ENCODE measurements at places on chromosomes 7 and 10.

- no peak for DNase-seq
Observed at GRCh38 chr7:755413-755805, 28.3 kb upstream of the PRKAR1B start.

- peak; percentile 17 for DNase-seq
Observed at GRCh38 chr7:30510124-30511075, 5.8 kb upstream of the GGCT start.

DNA sequence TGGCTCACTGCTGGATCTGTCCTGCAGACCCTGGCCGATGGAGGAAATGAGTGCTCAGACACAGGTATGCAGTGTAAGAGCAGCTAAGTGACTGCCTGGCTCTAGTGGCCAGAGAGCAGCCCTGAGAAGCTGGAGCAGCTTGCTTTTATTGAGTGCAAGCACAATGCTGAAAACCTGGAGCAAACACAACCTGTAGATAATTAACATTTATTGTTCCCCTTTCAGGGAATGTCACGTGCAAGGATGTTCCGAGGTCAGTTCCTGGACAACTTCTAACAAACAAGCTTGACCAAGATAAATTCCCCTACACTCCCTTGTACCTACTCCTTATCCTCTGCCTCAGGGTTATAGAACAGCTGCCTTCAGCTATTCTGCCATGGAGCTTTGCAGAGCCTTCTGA lies 31.3 kb downstream of the DDC start:
- no peak for DNase-seq

GRCh38 chr10:124035306-124035927 lies 58.0 kb downstream of the CHST15 start:
- no peak for DNase-seq

- DNase-seq, result no peak
Observed at GRCh38 chr7:98034081-98035035, 44.4 kb upstream of the OCM2 start.

GRCh38 chr7:92375013-92375412 lies 72.3 kb upstream of the GATAD1 start:
- DNase-seq, result no peak

DNA sequence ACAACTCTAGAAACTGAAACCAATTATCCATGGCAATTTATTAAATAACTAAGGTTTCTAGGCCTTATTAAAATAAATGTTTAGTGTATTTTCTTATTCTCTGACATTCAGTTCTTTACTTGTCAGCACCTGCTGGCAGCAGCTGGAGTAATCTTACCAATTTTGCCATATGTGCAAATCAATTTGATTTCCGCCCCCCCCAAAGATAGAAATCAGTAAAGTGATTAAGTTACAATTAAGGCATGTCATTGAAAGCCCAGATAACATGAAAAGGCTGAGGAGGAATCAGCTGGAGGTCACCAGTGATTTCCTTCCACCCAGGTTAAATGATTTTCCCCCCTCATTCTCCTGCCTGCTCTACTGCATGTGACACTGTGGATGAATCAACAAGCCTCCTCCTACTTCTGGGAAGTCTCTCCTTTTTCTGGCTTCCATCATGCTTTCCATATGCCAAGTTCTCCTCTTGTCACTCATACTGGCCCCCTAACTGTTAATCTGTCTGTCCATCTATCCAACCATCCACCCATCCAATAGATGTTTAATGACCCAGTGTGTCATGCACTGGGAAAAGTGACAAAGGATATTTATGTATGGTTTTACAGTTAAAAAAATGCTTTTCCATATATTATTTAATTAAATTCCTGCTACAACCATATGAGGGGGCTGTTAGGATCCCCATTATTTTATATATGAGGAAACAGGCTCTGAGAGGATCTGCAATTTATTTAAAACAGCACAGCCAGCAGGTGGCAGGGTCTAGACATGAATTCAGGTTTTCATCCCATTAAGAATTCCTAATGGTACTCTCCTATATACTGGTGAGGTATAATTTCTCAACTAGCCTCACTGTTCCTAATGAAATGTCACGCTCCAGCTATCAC lies 116.5 kb downstream of the ATXN7L1 start:
- DNase-seq, result peak; percentile 13

- DNase-seq, result no peak
Observed at GRCh38 chr10:1209355-1209979, 153.3 kb downstream of the WDR37 start.

GRCh38 chr7:22190736-22191135 lies 166.2 kb downstream of the RAPGEF5 start:
- DNase-seq, result no peak

GRCh38 chr7:75850235-75850634 lies 28.6 kb upstream of the RHBDD2 start:
- no peak for DNase-seq

DNA sequence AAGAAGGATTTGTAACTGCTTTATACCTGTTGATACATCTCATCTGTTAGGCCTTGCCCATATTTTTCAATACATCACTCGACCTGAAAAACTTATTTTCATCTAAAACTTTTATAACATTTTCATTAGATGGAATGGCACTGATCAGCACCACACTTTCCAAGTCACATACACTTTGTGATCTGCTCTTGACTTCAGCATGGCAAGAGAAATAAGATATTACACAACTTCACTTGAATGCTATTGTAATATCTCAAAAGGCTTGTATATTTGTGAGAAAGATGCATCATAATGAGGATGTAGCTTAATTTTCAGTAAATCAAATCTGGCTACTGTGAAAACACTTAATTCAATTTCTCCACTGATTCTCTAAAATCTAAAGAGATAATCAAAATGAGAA lies 126.2 kb downstream of the MICU1 start:
- DNase-seq, result no peak

DNA sequence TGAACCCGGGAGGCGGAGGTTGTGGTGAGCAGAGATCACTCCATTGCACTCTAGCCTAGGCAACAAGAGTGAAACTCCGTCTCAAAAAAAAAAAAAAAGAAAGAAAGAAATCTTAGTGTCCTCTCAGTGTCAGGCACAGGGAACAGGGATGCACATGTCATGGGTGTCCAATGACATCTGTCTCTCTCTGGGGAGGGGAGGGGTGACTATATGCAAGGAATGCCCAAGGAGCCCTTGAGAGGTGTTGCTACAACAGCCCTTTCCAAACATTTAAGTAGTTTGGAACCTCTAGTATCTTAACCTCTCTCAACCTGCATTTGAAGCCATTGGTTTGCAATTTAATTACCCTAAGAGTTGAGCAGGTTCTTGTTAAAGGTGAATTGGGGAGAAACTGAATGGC lies 28.9 kb downstream of the PDLIM1 start:
- no peak for DNase-seq

DNA sequence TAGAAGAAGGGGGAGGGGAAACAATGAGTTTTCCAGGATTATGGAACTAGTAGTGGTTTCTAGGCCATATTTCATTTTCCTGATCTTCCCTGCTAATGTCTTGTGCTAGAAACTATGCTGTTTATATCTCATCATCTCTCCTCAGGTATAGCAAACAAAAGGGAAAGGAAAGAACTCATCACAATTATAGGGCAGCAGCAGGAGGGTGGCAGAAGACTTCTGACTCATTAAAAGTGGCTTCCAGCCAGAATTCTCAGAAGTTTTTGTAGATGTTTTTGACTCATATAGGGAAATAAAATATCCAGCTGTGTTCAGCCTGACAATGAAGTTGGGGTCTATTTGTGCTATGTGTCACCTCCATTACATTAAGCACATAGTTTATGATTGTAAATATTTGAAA lies 6.5 kb downstream of the AHR start:
- no peak for DNase-seq

- no peak for DNase-seq
Observed at GRCh38 chr10:15262036-15262713, 93.7 kb upstream of the NMT2 start.

GRCh38 chr7:87739306-87739705 lies 111.1 kb downstream of the RUNDC3B start:
- DNase-seq, result no peak

- DNase-seq, result no peak
Observed at GRCh38 chr7:16564023-16564380, 37.4 kb downstream of the LRRC72 start.

GRCh38 chr7:28723336-28723735 lies 234.8 kb downstream of the TRIL start:
- DNase-seq, result no peak

- no peak for DNase-seq
Observed at GRCh38 chr10:22766693-22767092, 52.3 kb upstream of the PIP4K2A start.

DNA sequence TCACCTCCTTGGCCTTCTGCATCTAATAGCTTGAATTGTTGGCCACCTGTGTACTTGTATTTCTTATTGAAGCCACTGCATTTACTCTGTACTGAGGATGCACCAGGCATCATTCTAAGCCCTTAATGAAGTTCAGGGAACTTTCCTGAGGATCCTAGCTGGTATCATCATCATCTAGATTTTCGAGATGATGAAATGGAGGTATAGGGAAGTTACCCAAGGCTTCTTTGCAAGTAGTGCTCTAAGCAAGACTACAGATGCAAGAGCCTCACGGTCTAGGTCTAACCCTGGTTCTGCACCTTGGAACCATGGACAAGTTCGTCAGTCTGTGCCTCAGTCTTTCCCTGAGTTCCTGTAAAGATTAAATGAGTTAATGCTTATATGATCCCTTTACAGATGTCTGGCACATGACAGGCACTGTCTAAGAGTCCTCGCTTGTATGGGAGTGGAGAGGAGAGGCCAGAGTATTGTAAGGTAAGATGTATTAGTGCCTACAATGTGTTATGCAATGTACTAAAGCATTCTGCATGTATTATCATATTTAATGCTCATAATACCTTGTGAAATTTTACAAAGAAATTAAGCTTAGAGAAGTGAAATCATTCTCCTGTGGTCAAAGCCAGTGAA lies 145.1 kb downstream of the KCNMA1 start:
- no peak for DNase-seq

DNA sequence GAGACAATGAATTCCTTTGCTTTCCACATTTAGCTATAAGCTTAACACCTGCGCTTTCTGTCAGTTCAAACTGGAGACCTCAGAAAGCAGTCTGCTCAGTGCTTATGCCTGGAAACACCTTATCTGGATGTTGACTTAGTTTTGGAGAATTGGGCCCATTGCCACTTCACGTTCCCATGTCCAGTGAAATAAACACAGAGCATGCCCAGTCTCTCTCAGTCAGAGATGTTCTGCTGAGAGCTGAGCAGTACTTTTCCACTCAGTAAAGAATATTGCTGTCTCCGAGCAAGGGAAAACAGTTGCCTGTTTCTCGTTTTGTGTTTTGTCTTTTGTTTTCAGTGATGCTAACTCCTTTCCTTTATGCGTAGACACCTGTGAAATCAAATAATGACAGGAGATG lies 83.2 kb upstream of the PRR15 start:
- no peak for DNase-seq

DNA sequence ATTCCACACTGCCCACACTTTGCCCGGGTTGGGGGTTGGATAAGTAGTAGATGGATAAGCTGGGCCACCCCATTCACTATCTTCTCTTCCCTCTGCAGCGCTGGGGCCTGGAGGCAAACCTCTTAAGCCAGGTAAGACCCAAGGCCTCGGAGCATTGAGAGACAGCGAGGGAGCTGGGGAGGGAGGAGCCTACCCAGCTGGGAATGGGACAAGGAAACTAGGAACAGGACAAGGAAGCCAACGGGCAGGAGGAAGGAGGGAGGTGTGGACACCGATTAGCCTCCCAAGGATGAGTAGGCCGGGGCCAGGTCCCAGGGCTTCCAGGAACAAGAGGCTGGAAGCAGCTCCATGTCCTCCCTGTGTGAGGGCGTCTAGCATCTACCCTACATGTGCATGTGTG lies 9.6 kb downstream of the ELN start:
- no peak for DNase-seq

GRCh38 chr7:139992353-139993044 lies 70.3 kb downstream of the PARP12 start:
- no peak for DNase-seq

DNA sequence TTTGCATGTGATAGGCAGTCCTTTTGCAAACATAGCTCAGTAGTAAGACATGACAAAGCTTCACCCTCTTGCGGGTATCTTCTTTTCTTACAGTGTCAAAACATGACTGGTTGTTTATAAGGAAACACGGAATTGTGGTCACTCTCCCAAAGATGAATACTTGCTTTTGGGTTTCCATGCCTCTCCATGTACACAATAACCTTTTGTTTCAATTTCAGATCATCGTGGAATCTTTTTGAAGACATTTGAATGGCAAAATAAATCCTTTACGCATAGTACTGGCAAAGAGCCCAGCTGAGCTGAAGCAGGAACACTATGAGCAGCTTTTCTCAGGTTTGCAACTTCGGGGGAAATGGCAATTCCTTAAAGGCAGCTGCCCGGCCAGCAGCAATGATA lies 156.8 kb upstream of the FRMD4A start:
- no peak for DNase-seq

- no peak for DNase-seq
Observed at GRCh38 chr7:74587435-74588126, 69.9 kb upstream of the GTF2I start.

DNA sequence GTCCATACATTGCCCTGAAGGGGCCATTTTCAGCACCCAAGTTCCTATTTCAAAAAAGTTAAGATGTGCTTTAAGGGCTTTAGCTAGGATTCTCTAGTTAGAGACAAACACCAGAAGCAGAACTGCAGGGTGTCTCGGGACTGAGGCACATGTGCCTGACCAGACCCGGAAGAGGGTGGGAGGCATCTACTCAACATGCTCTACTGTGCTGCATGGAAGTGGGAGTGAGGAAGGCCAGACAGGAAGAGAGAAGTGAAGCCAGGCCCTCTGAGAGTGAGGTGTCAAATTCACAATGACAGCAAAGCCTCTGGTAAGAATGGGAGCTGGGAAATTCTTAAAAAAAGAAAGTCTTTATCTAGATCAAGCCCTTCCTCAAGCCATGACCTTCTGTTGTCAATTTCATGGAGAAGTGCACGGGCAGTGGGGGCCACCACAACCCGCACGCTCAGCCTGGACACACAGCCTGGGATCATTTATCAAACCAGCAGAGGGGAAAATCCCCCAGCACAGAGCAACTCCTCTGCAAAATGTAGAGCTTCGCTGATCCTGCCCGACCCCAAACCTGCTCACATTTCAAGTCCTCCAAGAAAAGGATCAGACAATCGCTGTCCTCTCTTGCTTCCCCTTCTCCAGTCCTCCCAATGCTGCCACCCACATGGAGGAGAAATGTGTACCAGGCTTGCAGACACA lies 38.7 kb downstream of the PLXNA4 start:
- DNase-seq, result no peak

DNA sequence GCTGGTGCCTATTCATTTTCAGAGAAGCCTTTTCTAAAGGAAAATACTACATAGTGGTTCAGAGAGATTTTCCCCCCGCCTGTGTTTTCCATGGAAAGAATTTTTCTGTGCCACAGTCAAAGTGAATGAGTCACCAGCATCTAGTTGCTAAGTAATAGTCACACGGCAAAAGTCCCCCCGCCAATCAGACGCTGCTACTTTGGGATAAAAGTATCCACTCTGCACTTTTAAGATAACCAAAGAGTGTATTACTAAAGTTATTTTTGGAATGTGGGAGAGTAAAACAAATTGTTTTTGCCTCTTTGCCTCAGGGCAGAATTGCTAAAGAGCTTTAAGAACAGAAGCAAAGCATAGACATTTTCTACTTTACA lies 23.5 kb downstream of the ABLIM1 start:
- no peak for DNase-seq

GRCh38 chr10:131892806-131893675 lies 7.8 kb upstream of the PPP2R2D start:
- DNase-seq, result no peak

GRCh38 chr7:116797612-116798011 lies 64.8 kb upstream of the CAPZA2 start:
- DNase-seq, result no peak

Data from activated CD4-positive, alpha-beta T cell treated with anti-CD3 and anti-CD28 coated beads, Interleukin-2, amount 50 U/mL, for 1 hour (primary cell).